ENCODE measurements at places on chromosomes 7 and 10. TPM values are rescaled to one million over a fixed set of nuclear protein-coding genes. Genes with fewer than 3 reads are reported as not detected.

ABCB4 gene
- polyA plus RNA-seq: 0.44 TPM

TFEC gene
- polyA plus RNA-seq: 25.3 TPM

MYO1G gene
- 0.42 TPM for polyA plus RNA-seq

LIPK gene
- not detected for polyA plus RNA-seq

ATG9B gene
- 1.4 TPM for polyA plus RNA-seq

CCDC146 gene
- 21.9 TPM for polyA plus RNA-seq

CPEB3 gene
- 3.5 TPM for polyA plus RNA-seq

IKZF1 gene
- 2.6 TPM for polyA plus RNA-seq

RASA4B gene
- 18.3 TPM for polyA plus RNA-seq

METTL27 gene
- polyA plus RNA-seq: 6.9 TPM

CNTNAP2 gene
- 23.5 TPM for polyA plus RNA-seq

ZNF736 gene
- polyA plus RNA-seq: 19.3 TPM

DENND2A gene
- 38.7 TPM for polyA plus RNA-seq

CDNF gene
- 2.4 TPM for polyA plus RNA-seq

SMKR1 gene
- polyA plus RNA-seq: 4.3 TPM

LIPA gene
- polyA plus RNA-seq: 67.7 TPM
